Hematopoietic multipotent progenitor cell (in vitro differentiated cells): ENCODE measurements at places on chromosomes 6 and 20.

DNA sequence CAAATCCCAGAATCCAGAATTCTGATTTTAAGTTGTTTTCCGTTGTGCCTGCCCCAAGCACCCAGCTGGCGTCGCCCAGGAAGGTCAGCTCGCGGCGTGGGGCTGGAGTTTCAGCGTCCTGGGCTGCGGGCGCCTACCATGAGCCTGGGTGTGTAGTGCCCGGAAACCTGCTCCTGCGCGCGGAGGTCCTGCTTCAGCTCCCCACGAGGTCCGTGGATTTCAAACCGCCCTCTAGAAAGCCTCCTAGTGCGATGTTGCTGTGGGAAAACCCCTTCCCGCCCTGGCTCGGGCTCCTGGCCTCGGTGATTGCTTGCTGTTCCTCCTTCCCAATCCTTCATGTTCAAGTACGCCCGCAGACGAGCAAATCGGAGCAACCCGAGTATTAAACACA lies 51.3 kb upstream of the NRN1 start:
- DNase-seq = no peak

DNA sequence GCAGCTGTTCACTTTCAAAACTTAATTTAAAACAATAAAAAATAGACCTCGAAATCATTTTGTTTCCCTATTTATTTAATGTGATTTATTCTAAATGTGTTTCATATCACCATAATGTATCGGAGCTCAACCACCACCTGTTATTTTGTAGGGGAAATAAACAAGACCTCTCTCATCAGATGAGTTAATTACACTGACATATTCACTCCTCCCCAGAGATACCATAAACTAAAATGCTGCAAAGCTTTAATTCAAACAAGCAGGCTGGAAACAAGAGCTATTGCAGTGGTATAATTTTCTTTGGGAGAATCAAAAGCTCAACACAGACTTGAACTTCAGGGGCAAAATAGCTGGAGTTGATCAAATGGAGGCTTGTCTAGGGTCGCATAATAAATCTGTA lies 303.5 kb upstream of the TSHZ2 start:
- no peak for DNase-seq

DNA sequence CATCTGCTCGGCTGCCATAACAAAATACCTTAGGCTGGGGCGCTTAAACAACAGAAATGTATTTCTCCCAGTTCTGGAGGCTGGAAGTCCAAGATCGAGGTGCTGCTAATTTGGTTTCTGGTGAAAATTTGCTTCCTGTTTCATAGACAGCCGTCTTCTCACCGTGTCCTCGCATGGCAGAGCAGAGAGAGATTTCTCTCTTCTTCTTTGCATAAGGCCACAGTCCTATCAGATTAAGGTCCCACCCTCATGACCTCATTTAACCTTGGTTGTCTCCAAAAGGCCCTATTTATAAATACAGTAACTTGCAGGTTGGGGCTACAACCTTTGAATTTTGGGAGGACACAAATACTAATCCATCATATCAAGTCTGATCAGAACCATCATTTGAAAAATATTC lies 544.3 kb downstream of the KIF16B start:
- DNase-seq = no peak

DNA sequence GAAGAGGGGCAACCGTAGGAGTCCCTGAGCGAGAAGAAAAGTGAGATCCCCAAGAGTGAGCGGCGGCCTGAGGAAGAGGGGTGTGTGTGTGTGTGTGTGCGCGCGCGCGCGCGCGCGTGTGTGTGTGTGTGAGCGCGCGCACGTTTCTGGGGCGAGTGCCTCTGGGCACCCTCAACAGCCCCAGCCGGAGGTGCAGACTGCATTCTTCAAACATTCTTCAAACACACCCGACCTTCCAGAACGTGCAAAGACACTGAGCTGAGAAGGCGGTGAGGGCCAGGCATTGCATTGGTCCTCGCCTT lies 76.2 kb upstream of the FOXP4 start:
- DNase-seq = no peak
